ENCODE measurements at places on chromosomes 5 and 9.
A peak's percentile ranks its signal among the peaks of the same experiment; 100 is the strongest.

DNA sequence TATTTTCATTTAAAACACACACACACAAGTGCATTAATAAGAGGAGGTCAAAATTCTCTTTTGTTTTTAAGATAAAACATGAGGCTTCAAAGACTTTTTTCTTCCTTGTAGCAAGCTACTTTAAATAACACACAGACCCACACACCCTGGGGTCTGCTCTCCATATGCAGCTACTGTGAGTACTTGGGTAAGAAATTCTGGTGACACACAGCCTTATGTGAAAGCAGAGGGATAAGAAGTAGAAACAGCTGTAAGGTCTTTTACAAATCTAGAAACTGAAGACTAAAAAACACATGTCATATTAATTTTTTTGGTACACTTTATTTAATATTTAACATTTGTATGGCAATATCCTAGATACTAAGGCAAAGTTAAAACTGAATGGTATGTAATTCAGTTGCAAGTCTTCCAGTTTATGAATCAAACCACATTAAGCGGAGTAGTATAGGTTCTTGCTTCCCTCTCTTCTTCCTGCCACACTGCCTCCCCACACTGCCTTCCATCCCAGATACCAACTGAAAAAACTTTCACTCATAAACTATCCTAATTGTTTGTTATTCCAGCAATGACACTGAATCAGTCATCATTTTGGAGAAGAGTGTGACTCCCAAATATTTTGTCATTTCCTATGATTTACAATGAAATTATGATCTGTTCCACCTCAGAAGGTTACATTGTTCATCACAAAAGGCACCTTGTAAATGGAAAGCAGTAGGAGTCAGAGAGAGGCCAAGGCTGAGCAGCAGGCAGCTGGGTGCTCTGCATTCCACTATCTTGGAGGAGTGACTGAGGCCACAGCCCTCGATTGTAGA, 92.0 kb downstream of the PLCXD3 start:
- DNase-seq, result no peak

DNA sequence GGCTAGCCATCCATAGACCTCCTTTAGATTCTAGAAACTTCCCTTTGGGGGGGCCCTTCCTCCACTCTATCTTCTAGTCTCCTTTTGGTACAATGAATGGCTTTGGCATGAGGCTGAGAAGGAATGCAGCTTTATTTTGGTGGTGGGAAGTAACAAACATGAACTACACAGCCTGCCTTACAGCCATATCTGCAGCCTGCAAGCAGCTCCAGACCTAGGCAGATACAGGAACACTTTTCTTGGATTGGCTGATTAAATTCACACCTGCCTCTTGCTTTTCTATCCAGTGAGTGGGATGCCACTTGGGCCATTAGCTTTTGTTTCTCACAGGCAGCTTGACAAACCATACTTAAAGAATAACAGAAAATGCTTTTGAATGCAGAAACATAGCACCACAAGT, 28.2 kb downstream of the NR6A1 start:
- DNase-seq, result no peak

- no peak for DNase-seq
These were observed 223.4 kb upstream of the SLC24A2 start for GRCh38 chr9:20012232-20012631.

DNA sequence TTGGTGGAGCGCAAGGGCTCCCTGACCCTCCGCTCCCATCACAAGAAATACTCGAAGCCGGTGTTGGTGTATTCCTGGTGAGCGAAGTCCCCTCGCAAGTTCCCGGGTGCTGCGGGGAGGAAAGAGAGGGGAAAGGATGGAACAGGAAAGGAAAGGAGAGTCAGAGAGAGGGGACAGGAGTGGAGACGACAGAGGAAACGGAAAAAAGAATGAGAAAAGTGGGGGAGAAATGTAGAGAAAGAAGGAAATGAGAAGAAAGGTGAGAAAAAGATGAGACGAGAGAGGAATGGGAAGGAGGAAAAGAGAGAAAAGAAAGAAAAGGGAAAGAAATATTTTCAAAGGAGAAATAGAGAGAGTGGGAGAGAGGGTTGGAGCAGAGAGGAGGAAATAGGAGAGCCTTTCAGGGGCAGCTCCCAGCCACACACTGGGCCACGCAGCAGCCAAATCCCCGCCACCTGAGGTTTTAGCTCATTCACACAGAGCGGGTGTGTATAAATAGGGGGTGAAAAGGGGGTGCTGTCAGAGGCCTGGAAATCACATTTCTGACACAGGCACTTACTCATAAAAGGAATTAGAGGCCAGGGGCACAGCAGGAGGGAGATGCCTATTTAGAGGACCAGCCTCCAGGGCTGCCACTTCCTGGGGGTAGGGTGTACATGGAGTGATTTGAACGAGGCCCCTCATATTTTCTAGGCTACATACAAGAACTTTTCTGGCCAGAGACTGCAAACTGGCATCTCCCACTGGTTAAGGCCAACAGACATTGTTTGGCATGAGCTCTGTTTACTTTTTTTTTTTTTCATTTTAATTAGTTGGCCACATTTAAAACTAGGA, 555 bp downstream of the CFAP95 start:
- no peak for DNase-seq

DNA sequence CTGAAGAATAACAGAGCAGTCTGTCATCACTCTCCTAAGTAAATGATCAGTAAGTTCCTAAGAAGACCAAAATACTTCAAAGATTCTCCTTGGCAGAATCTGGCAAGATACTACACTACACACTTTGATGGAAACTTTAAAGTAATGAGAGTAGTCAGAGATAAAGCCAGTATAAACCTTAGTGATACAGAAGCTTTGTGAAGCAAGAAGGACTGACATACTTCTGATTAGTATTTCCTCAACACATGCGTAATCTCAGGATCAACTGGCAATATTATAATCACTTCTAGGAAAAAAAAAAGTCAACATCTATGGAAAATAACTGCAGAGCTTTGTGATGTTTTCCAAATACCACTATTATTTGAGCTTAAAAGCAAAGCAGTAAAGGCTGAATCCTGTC, 34.0 kb upstream of the ADAMTS19 start:
- no peak for DNase-seq

DNA sequence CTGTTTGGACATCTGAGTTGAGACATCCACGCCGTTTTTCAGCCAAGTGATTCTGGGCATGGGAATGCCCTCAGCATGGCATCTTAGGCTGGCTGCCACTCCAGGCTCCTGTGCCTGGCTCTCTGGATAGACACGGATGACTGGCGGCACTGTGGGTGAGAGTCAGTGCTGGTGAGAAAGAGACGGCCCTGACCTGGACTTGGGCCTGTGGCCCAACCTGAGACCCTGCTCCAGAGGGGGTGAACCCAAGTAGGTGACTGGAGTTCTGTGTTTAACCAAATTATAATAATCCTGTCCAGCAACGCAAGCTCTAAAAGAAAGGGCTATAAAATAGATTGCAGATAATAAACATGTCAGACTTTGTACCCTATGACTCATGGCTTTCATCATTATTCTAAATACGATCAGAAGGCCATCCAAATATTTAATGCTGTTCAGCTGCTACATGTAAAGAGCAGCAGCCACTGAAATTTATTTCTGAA, 173.9 kb downstream of the HSPA4 start:
- peak; percentile 9 for DNase-seq

DNA sequence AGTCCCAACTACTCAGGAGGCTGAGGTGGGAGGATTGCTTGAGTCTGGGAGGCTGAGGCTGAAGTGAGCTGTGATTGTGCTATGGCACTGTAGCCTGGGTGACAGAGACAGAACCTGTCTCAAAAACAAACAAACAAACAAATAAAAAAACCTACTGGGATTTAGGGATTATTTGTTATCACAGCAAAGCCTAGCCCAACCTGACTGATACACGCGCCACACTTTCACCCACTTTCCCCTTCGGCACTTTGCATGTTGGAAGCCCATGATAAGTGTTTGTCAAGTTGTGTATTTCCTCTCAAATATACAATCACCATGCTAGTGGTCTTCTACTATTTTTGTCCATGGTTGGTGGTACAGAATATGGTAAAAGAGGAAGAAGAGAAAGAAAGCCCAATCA, 50.5 kb upstream of the STC2 start:
- DNase-seq, result no peak

GRCh38 chr5:154205441-154206117, 15.0 kb downstream of the GALNT10 start:
- no peak for DNase-seq

GRCh38 chr5:11525020-11525419, 379.2 kb downstream of the CTNND2 start:
- DNase-seq, result peak; percentile 29
